ENCODE measurements at places on chromosomes 16 and 17. TPM values are rescaled to one million over a fixed set of nuclear protein-coding genes. Genes with fewer than 3 reads are reported as not detected.

Gene DNAAF1
- total RNA-seq, result 0.34 TPM

Gene DOC2B
- not detected for total RNA-seq

Gene OTOP3
- not detected for total RNA-seq

DNA sequence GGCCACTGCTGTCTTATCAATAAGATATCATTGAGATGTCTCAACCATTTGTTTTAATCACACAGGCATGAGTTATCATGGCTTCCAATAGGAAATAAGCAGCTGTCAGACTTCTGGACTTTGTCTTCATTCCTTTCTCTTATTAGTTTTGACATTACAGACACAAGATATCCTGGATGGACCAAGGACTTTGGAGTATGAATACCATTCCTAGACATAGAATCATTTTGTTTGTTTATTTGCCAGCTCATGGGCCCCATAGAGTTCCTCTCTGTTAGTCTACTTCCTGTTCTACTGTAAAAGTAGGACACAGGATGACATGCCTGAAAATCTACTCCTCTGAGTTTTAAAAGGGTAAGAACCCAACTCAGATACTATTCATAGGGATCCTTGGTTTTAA lies 77.7 kb upstream of the KCNJ16 start:
- no peak for DNase-seq

GRCh38 chr16:48611329-48612137 lies 1.6 kb upstream of the N4BP1 start:
- no peak for DNase-seq
